ENCODE measurements at places on chromosomes 1 and 21.

DNA sequence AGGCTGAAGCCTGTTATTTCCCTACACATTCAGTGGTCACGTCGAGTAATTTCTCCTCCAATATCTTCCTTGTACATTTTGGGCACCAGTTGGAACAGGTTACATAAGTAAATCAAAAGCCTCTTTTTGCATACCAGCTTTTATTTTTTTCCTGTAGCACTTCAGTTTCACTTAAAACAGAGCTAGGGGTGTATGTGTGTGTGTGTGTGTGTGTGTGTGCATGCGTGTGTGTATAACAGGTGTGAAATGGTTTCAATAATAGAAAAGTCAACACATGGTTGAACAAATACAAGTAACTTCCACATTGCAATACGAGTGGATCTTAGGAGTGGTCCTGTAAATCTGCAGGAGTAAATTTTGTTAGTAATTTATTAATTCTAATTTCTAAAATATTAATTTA lies 3.0 kb upstream of the MAN1A2 start:
- DNase-seq: no peak

GRCh38 chr1:91831132-91831930 lies 54.6 kb downstream of the TGFBR3 start:
- no peak for DNase-seq

- peak; percentile 41 for DNase-seq
These were observed 36.7 kb upstream of the THEM4 start for GRCh38 chr1:151945725-151946722.

DNA sequence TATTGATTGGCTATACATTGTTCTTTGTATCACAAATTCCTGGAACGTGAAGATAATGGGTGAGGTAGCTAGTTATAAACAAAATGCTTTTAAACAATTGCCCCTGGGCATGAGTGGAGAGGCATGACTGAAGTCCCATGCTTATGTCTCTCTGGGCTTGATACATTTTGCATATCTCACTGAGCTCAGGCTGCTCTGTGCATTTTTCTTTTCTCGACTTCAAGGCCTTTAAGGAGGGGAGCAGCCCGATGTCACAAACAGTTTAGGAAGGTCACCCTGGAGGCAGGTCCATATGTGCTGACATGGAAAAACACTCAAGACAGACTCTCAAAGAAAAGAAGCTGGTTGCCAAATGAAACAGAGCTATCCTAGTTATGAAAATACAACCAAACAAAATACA lies 80.1 kb upstream of the PUM1 start:
- DNase-seq: no peak

- no peak for DNase-seq
These were observed 160.5 kb downstream of the PEX14 start for GRCh38 chr1:10635085-10635896.

DNA sequence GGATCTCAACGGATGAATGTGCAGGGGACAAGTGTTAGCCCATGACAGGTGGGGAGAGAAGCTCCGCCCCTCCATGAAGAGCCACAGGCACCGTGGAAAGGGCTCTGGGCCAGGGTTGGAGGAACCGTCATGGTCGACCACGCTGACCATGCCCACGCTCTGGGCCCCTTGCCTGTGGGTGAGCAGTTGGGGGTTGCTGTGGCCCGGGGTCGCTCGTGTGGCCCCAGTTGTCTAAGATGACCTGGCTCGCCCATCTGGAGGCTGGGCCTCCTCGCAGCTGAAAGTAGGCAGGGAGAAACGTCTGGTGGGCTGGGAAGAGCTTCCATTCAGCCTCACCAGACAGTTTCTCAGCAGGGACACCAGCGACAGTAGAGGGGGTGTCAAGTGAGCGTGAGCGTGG lies 13.1 kb upstream of the UTS2 start:
- no peak for DNase-seq

DNA sequence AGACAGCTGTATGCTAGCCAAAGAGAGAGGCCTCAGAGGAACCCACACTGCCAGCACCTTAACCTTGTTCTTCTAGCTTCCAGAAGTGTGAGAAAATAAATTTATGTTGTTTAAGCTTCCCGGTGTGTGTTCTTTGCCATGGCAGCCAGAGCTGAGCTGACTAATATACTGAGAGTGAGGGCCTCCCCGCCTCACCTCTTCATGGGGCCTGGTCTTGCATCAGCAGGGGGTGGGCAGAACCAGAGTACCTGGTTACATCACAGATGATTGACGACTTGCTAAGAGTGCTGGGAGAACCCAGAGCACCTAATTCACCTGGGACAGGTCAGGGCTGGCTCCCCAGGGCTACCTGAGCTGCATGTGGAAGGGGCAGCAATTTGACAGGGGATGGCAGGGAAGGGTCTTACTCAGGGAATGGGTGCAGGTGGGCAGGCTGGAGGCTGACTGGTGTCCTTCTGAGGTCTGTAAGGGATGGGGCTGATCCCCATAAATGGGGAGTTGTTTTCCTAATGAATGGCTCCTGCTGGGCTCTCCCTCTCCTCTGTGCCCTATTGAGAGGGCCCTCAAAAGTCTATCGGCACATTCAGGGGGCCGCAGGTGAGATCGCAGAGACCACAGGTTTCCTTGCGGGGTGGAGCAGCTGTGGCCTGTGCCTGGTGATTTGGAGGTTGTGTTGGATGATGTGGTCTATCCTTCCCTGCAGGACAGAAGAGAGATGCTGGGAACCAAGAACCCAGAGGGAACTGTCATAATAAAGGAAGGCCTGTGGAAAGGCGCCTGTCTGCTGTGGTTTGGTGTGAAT lies 60.6 kb upstream of the ETV3 start:
- no peak for DNase-seq

DNA sequence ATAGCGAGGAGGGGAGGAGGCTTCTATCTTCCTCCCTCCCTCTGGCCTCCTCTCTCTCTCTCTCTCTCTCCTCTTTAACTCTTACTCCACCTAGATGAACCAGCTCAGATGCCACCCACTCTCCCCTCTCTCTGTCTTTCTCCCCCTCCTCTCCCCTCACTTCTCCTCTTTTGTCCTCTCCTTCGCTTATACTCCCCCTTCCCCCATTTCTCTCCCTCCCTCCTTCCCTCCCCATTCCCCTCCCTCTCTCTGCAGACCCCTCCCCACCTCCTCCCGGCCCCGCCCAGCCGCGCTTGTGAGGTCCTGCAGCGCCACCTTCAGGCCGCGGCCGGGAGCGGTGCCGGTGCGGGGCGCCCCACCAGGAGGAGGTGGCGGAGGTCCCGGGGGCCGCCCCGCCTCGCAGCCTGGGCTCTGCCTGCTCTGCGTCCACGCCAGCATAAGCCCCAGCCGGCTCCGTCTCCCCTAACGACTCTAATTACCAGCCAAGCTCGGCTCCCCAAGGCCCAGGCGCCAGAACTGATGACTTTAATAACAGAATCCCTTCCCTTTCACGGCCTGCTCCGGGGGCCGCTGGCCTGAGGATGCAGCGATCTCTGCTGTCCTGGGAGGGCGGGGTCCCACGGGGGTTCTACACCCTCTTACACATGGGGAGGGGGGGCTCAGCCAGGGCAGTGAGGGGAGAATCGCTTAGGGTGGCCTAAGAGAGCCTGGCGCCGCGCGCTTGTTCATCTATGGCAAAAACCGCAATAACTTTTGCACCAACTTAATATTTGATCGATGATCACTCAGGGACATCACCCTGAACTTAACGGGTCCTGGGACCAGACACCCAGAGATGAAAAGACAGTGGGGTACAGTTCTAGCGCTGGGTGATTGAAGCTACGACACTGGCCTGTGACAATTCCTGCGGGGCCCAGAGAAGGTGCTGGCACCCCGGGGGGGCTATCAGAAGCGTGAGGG lies 637.3 kb downstream of the MATN1 start:
- peak; percentile 41 for DNase-seq

DNA sequence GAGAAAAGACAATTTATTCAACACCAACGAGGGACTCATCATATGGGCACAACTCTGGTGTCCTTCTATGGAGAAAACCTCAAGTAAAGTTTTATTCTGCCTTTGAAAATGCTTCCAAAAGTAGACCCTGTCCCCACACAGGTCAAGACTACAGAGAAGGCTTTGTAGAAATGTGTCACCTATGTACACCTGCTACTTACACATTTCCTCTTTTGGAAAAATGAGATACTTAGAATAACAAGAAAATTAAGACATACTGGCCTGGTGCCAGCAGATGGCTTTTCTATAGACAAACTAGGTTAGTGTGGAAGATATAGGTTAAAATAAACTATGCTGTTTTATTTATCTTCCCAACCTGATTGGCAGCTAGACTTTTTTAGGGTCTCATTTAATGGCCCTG lies 13.6 kb downstream of the POGK start:
- no peak for DNase-seq

DNA sequence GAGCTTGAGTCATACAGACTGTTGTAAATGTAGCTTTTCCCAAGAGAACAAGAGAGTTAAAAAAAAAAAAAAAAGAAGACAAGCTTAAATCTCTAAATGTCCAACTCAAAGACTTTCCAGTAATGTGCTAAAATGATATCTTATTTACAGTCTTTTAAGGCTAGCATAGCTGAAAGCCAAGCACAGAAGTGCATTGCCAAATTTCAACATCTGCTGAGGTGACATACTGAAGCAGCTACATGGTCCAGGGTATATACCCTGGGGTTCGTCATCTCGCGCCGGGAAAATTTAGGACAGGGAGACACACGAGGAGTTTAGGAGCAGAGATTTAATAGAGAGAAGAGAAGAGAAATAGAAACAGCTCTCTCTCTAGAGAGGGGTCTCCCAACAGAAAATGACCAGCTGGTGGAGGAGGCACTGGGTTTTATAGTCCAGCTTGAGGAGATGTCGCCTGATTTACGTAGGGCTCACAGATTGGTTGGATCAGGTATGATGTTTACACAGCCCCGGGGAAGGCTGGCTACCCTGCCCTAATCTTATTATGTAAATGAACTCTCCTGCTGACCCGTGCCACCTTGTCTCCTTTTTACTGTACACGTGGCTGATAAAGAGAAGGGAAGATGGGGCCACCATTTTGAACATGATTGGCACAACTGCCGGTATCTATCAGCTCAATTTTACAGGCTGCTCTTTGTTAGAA lies 172.7 kb downstream of the TRIM33 start:
- DNase-seq: no peak

DNA sequence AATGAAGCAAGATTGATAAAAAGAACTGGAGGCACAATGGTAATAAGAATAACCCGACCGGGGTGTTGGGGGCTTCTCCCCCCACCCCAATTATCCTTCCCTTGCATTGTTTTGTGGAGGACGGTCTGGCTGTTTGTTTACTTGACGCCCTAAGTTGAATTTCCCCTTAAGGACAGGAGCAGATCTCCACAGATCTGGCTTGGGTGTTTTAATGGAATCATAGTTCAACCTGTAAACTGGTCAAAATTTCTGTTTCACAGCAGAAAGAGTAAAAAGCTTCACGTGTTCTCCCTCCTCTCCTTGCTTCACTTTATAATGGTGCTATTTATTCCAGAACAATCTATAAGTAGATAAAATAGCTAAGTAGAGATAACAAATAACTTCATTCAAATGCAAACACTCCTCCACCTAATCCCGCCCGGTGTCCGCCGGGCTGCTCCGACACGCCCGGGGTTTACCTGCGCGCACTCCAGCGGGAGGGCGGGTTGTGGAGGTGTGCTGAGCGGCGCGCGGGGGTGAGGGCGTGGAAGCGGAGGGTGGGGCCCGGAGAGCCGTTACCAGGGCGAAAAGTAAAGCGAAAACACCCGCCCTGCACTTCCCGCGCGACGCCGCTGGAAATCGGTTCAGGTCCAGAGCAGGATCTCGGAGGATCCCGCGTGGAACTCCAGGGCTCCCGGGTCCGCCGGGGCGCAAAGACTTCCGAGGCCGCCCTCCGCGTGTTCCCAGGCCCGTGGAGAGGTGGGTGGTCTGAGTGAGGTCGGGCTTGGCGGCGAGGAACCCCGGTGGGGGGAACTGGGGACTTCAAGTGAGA lies 2.0 kb upstream of the ATF3 start:
- DNase-seq: peak; percentile 35

DNA sequence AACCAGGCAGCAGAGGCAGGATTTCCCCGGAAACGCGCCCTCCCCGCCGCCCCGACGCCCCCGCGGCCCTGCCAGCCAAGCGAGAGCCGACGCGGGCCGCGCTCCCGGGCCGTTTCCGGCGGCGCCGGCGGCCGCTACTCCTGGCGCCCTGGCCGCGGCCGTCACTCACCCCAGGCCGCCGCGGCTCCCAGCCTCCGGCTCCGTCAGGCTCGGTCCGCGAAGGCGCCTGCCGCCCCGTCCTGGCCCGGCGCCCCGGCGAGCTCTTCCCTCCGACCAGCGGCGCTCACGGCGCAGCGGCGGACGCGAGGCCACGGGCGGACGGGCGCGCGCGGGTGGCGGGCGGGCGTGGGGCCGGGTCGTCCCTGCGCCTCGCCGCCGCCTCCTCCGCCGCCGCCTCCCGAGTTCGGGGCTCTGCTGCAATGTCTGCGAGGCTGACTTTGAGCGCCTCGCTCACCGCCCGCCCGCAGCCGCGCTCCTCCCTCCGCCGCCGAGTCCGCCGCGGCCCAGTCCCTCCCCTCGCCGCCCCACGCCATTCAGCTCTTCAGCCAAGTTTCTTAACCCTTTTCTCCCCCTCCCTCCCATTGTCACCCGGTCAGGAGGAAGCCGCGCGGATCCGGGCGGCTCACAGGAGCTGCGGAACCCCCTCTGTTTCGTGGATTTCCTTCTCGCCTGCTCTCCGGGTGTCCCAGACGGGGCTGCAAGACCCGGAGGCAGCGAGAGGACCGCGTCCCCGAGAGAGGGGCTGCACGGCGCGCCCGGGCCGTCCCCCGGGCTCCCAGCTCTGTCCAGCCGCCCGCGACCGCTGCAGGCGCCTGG lies at the start of gene NRIP1:
NRIP1 (minus strand) TSS at position 425 of the 816 bp plus-strand sequence. CDS start 96,808 bp downstream, outside the sequence.
- DNase-seq: peak; percentile 84

GRCh38 chr21:32940079-32941014 lies 85.4 kb upstream of the OLIG2 start:
- DNase-seq: no peak

DNA sequence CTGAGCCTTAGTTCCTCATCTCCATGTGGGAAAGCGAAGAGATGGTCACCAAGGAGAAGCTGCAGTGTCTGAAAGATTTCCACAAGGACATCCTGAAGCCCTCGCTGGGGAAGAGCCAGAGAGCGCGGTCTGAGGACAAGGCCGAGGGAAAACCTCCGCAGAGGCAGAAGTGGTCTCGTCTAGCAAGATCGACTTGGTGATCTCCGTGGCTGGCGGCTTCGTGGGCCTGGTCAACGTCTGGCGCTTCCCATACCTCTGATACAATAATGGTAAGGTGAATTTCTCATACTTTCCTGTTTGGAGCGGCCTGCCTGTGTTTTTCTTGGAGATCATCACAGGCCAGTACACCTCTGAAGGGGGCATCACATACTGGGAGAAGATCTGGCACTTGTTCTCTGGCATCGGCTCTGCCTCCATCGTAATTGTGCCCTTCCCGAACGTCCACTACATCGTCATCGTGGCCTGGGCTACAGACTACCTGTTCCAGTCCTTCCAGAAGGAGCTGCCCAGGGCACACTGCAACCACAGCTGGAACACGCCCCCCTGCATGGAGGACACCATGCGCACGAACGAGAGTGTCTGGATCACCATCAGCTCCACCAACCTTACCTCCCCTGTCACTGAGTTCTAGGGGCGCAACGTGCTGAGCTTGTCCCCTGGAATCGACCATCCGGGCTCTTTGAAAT lies 841.1 kb upstream of the TMPRSS15 start:
- DNase-seq: no peak
